Activated T-helper 17 cell treated with anti-CD3 and anti-CD28 coated beads, Interleukin-2, amount 50 U/mL, for 72 hours (primary cell): ENCODE measurements at places on chromosomes 5 and 9.

- no peak for ATAC-seq
Observed at GRCh38 chr5:123279136-123279535, 144.1 kb downstream of the CEP120 start.

- no peak for ATAC-seq
Observed at GRCh38 chr5:145027286-145027685, 807.9 kb downstream of the PRELID2 start.

DNA sequence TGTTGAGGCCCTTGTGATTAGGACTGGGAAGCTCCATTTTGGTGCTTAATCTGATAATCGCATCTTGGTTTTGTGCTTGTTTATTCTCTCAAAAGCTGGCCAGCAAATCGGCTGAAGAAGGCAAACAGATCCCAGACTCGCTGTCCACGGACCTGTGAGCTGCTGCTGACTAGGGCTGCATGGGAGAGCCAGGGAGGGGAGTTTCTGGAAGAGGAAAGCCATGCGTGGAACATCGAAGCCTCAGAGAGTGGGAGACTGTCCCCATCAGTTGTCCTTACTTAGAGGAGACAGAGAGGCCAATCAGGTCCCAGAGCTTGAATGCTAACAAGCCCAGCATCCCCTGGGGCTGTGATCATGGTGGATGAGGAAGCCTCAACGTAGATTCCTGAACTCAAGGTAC, 23.0 kb upstream of the FOXI1 start:
- ATAC-seq: no peak

DNA sequence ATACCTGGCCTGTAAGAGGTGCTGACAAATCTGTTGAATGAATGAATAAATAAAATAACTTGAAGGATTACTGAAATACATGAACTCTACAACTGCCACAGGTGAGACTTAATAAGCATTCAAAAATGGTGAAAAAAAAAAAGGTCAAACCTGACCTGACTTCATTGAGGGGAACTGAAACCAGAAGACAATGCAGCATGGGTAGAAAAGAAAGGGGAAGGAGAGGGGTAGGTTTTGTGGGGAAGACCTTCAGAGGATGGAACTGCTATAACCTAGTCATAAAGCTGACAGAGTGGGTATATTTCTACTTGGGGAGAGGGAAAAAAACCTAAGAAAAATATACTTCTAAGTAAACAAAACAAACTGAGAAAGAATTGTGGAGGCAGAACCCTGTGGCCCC, 56.6 kb downstream of the RASEF start:
- ATAC-seq: no peak

- ATAC-seq: no peak
Observed at GRCh38 chr9:133680250-133680975, 44.2 kb downstream of the DBH start.

DNA sequence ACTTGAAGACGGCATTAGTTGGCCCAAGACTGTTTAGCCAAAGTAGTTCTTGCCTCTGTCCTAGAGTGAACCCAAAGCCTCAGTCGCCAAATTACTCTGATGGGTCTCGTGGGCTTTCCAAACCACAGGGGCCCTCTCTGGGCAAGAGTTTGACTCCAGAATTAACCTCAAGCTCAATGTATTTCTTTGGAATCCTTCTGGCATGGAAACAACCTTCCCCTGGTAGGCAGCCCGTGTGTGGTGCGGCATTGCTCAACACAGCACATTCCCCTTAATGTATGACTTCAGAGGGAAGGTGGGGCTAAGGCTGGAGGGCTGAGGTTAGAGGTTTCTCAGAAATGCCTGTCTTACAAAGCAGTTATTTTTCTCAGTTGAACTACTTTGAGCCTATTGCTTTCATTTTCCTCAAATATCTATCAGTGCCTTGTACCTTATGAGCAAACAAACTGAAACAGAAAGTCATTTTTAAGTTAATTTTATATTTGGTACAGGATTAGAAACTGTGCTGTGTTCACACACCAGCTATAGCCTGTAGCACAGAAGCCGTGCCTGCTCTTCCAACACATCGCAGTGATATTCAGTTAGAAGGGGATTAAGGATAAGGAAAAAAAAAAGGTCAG, 123.9 kb upstream of the HAPLN1 start:
- peak; percentile 96 for ATAC-seq

GRCh38 chr5:7844901-7845300, 6.0 kb downstream of the CFAP90 start:
- ATAC-seq: no peak

DNA sequence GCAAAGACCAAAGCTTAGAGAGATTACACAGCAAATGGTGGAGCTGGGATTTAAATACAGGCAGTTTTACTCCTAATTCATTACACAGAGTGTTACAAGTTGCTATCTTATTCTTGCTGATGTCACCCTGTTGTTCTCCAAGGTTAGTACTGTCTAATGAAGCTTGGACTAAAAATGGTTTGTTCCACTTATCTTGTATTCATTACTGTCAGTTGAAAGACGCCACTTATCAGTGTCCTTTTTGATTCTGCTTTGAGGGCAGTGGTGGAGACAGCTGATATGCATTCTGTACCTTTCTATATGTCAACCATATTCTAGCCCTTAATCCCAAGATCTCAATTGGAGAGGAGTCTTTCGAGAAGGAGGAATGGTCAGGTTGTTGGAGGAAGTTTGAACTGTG, 14.0 kb upstream of the DENND4C start:
- ATAC-seq: no peak

- peak; percentile 24 for ATAC-seq
Observed at GRCh38 chr5:99061711-99062110, 132.9 kb upstream of the CHD1 start.

DNA sequence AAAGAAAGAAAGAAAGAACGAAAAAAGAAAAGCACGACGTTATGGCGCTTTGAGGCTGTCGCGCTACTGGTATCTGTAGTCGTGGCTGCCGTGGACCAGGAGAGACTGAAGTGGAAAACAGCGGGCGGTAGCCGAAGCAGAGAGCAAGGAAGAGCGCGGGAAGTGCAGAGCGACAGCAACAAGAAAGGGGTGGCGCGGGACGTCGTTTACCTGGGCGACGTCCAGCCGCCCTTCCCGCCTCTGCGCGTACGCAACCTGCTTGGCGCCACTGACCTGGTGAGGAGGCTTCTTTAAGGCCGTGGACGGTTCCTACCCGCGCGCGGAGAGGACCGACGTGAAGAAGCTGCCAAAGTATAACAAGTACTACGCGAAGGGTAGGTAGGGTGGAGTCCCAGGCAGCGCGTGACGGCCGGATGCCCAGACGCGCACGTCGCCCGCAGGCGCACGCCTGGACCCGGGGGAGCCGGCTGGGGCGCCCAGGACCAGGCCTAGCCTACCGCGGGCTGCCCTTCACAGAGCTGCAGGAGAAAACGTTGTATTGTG, 15.4 kb downstream of the CCL28 start:
- peak; percentile 99 for ATAC-seq

GRCh38 chr9:77947651-77948050, 84.0 kb downstream of the GNAQ start:
- no peak for ATAC-seq
